Cortex of kidney (tissue), 1 donor: ENCODE measurements at places on chromosomes 7 and 10.

DNA sequence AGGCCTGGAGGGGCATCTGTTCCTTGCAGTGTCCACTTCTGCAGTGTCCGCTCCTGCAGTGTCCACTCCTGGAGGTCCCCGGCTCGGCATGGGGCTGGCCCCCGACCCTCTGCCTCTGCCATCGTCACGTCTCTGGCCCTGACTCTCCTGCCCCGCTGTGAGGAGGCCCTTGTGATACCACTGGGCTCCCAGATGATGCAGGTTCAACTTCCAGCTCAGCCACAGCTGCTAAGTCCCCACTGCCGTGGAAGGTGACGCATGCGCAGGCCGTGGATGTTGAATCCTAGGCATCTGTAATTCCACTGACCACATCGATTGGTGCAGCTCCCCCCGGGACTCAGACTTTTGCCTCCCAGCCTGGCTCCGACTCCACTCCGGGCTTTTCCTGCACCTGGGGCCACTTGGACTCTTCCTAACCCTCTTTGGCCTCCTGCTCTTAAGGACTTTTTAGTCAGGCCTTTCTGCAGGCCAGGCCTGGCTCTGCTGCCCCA lies 95.1 kb downstream of the GLRX3 start:
- no peak for DNase-seq

DNA sequence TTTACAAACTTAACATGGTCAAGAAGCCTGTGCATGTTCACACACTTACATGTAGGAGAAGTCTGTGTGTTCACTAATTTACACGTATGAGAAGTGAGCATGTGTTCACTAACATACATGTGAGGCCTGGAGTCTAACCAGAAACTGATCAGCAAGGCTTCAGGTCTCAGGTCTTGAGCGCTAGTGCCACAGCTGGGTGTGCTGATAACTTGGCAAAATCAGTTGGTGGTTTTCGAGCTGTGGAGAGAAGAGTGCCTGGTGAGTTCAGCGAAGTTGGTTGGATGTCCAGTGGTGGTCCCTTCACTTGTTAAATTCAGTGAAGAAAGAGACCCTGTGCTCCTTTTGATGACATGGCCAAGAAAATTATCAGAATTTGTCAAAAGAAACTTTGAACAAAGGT lies 98.7 kb downstream of the CELF2 start:
- no peak for DNase-seq

GRCh38 chr7:144982133-144982532 lies 146.3 kb upstream of the TPK1 start:
- DNase-seq: no peak

GRCh38 chr10:63214571-63214970 lies 81.4 kb downstream of the NRBF2 start:
- DNase-seq: no peak

- no peak for DNase-seq
Observed at GRCh38 chr7:105055084-105055483, 41.1 kb downstream of the KMT2E start.

DNA sequence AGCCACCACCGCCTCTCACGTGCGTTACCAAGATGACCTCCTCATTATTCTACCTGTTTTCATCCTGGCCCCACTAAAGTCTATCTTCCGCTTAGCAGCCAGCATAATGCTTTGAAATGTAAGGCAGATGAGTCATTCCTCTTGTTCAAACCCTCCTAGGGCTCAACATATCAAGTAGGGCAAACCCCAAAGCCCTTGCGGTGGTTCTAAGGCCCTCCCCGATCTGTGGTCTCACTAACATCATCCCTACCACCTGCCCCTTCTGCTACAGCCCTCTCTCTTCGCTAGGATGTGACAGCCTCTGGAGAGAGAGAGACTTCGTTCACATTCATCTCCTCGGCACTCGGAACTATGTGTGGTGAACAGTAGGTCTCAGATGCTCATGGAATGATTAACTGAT lies 94.8 kb downstream of the SVIL start:
- no peak for DNase-seq

DNA sequence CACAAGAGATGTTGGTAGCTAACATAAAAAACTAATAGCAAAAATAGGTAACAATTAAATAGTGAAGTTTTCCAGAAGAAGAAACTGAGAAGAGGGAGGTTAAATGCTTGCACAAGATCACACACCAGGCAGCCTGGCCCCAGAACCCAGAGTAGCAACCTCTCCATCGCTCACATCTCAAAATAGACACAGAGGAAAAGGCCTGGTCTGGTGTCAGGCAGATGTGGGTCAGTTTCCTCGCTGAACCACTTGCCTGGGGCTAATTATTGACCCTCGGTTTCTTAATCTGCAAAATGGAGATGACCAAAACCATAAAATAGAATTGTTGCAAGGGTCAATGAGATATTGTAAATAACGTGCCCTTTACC lies 44.5 kb upstream of the STK17A start:
- no peak for DNase-seq

GRCh38 chr7:23235813-23236221 lies 10.8 kb upstream of the GPNMB start:
- no peak for DNase-seq

- no peak for DNase-seq
Observed at GRCh38 chr7:158651968-158652565, 52.5 kb downstream of the NCAPG2 start.

DNA sequence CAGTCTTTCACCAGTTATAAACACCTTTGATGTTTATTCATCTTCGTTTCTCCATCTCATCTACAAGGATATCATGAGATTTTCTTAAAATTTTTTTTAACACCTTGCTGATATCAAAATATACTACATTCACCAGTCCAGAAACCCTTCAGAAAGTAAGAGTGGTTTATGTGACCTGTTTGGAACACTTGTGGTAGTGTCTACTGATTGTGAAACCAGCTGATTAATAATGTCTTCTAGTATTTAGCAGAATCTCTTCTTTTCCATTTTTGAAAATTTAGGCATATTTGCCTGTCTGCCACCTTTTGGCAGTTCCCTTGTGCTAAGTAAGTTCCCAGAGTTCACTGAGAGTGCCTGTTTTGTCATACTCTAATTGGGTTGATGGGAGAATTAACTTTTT lies 18.5 kb downstream of the DLD start:
- no peak for DNase-seq

DNA sequence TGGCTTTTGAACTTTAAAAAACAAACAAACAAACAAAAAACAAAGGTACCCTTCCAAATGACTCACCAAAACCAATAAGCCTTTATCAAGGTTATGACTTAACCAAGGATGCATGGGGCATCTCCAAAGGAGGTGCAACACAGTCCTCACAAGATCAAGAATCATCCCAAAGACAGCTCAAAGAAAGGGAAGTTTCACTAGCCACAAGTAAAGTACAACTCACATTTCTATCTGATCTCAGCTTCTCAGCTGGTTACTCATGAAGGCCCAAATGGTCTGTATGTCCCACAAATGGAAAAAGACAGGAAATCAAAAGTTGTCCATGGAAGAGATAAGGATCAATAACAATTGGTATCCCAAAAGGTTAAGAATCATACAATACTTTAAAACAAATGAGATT lies 6.0 kb upstream of the MKLN1 start:
- DNase-seq: no peak

GRCh38 chr10:88027570-88027969 lies 164.1 kb downstream of the PTEN start:
- DNase-seq: no peak

DNA sequence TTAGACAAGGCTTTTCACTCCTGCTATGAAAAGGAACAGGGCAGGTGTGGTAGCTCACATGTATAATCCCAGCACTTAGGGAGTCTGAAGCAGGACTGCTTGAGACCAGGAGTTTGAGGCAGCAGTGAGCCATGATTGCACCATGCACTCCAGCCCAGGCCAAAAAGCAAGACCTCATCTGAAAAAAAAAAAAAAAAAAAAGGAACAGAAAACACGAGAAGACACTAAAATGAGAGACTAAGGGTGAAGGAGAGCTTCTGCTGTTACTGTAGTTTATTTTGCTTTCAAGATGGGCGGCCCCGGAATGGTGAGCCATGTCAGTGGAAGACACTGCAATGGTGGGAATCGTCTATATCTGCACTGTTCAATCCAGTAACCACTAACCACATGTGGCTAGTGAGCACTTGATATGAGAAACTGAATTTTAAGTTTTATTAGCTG lies 9.9 kb downstream of the PIP4K2A start:
- DNase-seq: no peak

- no peak for DNase-seq
Observed at GRCh38 chr7:12635830-12636229, 51.6 kb upstream of the ARL4A start.

DNA sequence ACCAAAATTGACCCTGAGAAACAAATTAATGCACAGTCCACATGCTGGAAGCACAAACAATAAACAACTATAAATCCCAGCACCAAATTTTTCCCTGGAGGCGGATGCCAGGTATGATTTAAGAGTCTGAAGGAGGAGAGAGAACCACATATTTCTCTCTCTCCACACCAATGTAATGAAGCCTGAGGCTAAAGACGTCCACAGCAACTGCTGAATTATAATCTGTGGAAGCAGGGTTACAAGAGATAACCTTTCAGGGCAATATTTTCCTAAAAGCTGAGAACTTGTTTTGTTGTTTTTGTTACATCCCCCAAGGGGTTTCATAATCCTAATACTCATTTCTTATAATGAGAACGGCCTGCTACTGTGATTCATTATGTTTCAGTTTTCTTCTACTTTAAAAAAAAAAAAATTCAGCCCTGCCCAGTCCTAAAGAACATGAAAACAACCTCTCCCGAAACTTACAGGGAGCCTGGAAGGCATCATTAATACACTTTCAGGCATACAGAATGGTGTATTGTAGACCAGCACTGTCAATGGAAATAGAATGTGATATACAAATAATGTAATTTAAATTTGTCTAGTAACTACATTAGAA lies 48.5 kb upstream of the ABLIM1 start:
- no peak for DNase-seq

- no peak for DNase-seq
Observed at GRCh38 chr10:62903828-62904227, 87.7 kb upstream of the EGR2 start.

GRCh38 chr7:32958046-32959025 lies 1.1 kb downstream of the FKBP9 start:
- DNase-seq: no peak

GRCh38 chr7:110831419-110831818 lies 259.5 kb upstream of the LRRN3 start:
- DNase-seq: no peak

GRCh38 chr7:22189230-22189629 lies 167.7 kb downstream of the RAPGEF5 start:
- no peak for DNase-seq

- no peak for DNase-seq
Observed at GRCh38 chr10:20712774-20713173, 184.3 kb downstream of the NEBL start.

DNA sequence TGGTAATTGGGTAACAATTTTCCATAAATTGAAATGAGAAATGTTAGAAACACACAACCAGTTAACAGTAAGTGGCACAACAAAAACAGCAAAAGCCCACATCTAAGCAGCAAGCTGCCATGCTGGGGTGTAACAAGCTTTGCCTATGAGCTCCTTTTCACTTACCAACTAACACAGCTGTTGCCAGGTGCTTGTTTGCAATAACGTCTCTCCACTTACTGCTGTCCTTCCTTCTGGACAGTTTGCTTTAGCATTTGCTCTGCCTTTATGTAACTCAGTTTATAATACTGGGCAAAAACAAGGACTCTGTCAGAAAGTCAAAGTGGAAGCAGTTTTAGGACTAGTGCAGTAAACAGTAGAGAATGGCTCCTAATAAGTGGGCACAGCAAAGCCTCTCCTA lies 740.9 kb downstream of the POM121L12 start:
- no peak for DNase-seq

GRCh38 chr7:135714534-135715009 lies 13.4 kb downstream of the SLC13A4 start:
- DNase-seq: no peak

DNA sequence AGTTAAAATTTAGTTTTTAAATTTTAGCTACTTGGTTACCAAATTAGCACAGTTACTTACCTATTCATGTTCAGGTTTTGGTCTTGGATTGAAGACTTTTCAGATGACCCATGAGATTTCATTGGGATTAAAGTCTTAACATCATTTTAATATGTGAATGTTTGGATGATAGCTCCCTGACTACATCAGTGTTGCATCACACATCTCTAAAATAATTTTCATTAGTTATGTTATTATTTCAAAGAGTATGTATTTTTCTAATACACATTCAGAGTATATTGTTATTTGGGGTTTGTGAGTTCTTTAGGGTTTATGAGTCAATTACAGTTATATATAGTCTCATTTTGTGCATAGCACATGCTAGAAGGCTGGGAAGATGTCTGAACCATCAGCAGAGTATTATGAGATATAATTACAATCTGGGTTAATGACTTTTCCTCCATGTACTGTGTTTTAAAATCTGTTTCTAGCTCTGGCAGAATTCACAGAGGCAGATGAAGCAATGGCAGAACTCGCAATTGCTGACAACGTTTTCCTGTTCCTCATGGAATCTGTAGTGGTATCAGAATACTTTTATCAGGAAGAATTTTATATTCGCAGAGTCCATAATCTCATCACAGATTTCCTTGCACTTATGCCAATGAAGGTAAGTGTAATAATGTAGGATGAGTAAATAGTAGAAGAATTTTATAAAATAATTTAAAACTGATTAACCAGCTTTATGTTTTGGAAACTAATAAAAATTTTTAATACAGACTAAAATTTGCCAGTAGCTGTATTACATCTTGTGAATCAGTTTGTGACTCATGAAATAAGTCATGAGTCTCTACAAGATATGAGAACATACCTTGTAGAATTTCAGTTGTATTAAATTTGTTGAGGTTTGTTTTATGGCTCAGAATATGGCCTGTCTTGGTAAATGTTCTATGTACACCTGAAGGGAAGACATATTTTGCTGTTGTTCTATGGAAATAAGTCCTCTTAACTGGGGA lies 26.9 kb downstream of the NUP205 start:
- DNase-seq: no peak

- no peak for DNase-seq
Observed at GRCh38 chr7:44163591-44163990, 22.5 kb upstream of the MYL7 start.

GRCh38 chr10:64503429-64503828 lies 982.2 kb downstream of the REEP3 start:
- no peak for DNase-seq

GRCh38 chr10:30529373-30529998 lies 95.5 kb downstream of the MAP3K8 start:
- DNase-seq: no peak

DNA sequence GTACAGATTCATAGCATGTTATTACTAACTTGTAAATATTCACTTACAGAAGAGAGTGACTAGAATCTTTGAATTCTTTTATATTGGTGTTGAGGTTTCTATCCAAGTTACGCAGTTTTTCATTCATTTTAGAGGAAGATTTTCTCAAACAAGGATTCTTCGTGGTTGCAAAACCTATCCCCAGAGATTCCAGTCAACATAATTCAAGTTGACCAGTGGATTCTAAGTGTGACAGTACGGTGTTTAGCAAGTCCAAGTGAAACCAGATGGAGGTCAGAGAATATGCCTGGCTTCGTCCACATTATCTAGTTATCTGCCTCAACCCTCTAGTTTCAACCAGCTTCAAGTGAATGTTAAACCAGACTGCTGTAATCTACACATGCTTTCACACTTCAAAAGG lies 131.9 kb downstream of the SDK1 start:
- no peak for DNase-seq
